Stimulated activated CD8-positive, alpha-beta memory T cell treated with anti-CD3 and anti-CD28 coated beads, Interleukin-2, amount 100 ng/mL, for 1 hour (primary cell): ENCODE measurements at places on chromosomes 5 and 9.

DNA sequence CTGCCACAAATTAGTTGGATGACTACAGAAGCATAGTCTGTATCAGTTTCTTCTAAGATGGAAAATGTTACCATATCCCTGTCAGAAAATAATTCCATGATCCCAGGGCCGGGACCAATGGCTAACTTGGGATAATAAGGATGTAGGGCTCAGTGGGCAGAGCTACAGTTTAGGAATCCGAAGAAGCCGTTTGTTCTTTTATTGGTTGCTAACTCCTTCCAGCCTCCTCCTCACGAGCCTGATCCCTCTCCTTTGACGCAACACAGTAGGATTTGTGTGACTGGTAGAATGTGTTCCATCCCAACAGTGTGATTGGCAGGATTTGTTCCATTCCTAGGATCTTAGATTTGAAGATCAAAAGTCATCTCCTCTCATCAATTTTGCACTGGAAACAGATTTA lies 496.9 kb downstream of the AGTPBP1 start:
- no peak for DNase-seq

DNA sequence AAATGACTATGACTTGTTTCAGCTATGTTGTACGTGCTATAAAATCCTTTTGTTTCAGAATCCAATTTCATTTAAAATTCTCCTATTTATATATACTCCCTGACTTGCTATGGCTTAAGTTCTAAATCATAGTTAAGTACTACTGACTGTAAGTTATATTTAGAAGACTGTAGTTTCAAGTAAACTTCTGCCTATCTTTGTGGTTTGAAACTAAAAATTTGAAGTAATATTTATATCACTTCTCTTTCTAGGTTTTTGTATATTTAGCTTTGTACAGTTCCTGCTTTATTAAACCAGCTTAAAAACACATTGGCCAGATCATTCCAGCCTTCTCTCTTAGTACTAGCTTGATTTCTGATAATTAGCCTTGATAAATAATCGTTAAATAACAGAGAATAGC lies 196.3 kb downstream of the MLLT3 start:
- no peak for DNase-seq

GRCh38 chr9:136116360-136117098 lies 2.1 kb downstream of the TMEM250 start:
- no peak for DNase-seq

GRCh38 chr9:79176014-79176697 lies 395.6 kb upstream of the TLE4 start:
- DNase-seq = no peak

DNA sequence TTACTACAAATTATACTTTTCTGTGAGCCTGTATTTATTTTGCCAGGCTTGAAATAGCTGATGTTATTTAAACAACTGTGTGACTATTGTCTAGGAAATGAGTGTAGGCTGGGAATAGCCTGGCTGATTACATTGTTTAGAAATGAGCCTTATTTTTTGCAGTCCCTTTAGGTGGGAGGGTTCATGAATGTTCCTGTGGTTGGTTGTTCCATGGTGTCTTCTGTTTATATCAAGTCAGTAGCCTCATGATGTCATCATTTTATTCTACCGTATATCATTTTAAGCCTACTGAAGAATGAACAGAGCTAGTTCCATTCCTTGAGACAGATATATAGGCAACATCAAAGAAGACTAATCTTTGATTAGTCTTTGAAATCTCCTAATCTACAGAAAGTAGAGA lies 53.1 kb downstream of the MAP1B start:
- no peak for DNase-seq

GRCh38 chr5:156815988-156816599 lies 34.0 kb upstream of the PPP1R2B start:
- DNase-seq = no peak

- DNase-seq = no peak
These were observed 31.3 kb upstream of the COL15A1 start for GRCh38 chr9:98912450-98912849.

DNA sequence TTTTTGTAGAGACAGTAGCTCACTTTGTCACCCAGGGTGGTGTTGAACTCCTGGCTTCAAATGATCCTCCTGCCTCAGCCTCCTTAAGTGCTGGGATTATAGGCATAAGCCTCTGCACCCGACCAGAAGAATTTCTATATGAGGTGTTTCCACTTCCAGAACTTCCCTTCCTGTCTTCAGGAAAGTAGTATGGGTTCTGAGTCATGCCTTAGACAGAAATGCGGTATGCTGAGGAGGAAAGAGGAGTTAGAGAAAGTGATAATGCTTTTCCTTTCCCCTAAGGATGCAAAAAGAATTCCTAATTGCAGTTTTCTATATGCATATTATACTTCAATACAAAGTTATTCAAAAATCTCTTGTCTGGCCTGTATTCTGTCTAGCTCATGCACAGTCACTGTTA lies 16.4 kb upstream of the ADAMTSL1 start:
- DNase-seq = no peak

DNA sequence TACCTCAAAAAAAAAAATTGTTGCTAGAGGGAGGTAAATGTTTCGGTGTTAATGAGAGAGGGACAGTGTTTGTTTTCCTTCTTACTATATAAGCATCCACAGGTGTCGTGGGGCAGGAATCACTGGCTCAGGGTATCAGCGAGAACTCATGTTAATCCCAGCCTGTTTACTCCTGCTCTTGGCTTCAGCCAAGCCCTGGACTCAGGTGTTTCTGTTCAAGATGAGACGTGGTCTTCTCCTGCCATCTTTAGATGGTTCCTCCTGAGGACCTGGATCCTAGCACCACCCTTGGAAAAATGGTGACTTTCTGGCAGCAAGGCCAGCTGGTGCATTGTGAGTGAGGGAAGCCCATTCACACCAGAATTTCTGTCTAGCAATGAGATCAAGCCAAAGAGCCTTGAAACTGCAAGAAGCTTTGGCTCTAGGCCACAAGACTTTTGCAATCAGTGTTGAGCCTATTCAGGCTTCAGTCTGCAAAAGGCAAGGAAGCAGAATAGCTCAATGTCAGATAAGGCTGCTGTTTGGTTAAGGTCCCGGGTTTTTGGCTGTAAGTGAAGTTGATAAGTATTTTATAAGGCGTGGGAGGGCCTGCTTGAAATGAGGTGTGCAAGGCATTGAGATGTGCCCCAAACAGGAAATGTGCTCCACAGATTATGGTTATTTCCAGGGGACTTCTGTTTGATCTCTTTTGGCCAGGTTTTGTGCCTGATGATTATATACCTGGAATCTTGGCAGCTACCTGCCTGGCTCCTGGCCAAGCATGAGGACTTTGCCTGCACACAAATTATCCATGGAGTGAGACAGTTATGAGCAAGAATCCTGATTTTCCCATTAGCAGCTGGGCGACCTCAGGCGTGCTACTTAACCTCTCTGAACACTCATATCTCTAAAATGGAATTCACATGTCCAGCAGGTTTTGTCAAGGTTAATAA lies 99.8 kb downstream of the TENT4A start:
- no peak for DNase-seq

GRCh38 chr9:123450098-123450770 lies 94.2 kb downstream of the CRB2 start:
- no peak for DNase-seq

- DNase-seq = no peak
These were observed 54.4 kb upstream of the RETREG1 start for GRCh38 chr5:16671208-16671607.

DNA sequence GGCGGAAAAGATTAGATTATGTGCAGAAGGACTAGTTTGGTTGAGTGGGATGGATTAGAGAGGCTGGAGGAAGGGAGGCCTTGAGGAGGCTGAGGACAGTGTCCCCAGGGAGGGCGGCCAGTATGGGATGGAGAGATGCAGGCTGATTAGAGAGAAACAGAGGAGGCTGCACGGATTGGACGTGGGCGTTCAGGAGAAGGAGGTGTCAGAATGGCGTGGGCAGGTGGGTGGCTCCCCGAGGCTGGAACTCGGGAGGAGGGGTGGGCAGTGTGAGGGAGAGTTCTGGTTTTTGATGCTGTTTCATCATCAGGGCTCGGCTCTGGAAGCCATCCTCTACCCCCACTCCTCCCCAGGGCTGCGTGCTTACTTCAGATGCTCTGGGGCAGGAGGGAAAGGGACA lies 13.0 kb downstream of the CDHR2 start:
- DNase-seq = no peak

- DNase-seq = no peak
These were observed 147.0 kb downstream of the TLE1 start for GRCh38 chr9:81542118-81542889.

- DNase-seq = no peak
These were observed 338.2 kb downstream of the NPR3 start for GRCh38 chr5:33049298-33049697.

DNA sequence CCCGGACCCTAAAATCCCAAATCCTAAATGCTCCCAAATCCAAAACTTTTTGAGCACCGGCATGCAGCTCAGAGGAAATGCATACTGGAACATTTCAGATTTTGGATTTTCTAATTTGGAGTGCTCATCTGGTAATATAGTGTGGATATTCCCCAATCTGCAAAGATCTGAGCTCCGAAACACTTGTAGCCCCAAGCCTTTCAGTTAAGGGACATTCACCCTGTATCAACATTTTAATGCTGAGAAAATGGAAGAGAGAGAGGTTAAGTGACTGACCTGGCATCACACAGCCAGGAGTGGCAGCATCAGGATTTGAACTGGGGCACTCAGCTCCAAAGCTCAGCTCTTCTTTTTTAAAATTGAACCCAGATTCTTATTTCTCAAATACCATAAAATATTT lies 30.7 kb downstream of the QRFP start:
- no peak for DNase-seq

- no peak for DNase-seq
These were observed 2.0 kb downstream of the ASTN2 start for GRCh38 chr9:117412841-117413240.

DNA sequence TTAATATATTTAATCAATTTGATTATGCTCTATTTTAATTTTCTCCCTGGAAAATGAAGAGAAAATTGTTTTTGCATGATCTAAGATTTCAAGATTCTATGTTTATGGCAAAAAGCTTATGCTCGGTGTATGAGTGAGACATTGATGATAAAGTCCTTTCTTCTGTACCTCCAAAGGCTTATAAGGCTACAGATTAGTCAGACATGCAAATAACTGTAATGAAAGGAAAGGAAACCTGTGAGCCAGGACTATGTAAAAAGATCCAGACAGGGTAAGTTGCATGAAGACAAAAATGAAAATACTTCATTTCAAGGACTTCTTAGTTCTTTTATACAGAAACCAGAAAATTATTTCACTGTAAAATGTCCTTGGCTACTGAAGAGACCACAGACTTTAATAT lies 52.2 kb upstream of the EDIL3 start:
- no peak for DNase-seq

GRCh38 chr5:100877274-100877673 lies 25.8 kb downstream of the ST8SIA4 start:
- no peak for DNase-seq
